ENCODE measurements at places on chromosomes 1 and 21.

- DNase-seq: no peak
Observed at GRCh38 chr1:51908499-51908898, 30.0 kb upstream of the NRDC start.

DNA sequence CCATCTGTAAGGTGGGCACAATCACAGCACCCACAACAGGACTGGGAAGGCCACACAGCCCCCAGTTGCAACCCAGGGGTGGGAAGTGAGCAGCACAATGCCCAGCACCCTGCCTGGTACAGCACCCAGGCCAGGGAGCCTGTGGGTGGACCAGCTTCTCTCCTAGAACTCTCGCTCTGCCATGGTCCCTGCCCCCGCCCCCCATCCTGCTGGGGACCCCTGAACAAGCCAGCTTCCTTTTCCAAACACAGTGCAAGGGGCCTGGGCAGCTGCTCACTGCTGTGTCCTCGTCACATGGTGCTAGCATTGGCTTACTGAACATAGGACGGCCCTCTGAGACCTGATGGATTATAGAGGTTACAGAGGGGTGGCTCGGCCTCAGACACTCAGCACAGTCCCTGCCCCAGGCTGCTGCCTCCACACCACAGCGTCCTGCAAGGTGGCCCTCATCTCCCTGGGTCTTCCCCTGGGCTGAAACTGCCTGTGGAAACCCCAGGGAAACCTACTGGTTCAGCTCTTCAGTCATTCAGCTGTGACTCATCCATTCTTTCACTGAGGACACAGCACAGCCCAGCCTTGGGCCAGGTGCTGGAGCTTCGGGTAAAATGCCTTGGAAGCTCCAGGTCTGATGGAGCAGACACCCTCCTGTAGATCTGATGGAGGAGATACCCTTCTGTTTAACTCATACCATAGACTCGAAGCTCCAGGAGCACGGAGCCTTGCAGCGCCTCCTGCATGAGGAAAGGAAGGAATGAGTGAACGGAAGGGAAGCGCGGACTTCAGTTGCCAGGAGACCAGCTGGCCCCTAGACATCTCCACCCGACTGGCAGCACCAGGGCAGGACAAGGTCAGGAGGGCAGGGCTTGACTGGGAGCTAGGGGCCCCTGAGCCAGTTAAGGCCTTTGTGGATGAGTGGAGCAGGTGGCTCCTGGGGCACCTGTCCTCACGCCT is 8.1 kb upstream of the PRDM16 start:
- no peak for DNase-seq

- DNase-seq: no peak
Observed at GRCh38 chr1:180507795-180508724, 5.7 kb upstream of the ACBD6 start.

- DNase-seq: no peak
Observed at GRCh38 chr1:30874176-30874575, 34.4 kb downstream of the SDC3 start.

GRCh38 chr1:245154429-245155271 is at the start of gene KIF26B:
TSS of gene KIF26B (plus strand) at chr1:245154985. CDS start at chr1:245155425, 440 bp downstream.
- DNase-seq: no peak

- no peak for DNase-seq
Observed at GRCh38 chr1:34929497-34929852, at the start of gene DLGAP3. TSS of gene DLGAP3 (minus strand) at chr1:34929650. CDS start at chr1:34905383, 24,267 bp downstream.

- no peak for DNase-seq
Observed at GRCh38 chr1:167674156-167674555, 44.1 kb downstream of the RCSD1 start.

- DNase-seq: peak; percentile 76
Observed at GRCh38 chr1:33180226-33180910, 1.5 kb downstream of the TRIM62 start.
